GM20000 (cell line): ENCODE measurements at places on chromosomes 13 and 19.

DNA sequence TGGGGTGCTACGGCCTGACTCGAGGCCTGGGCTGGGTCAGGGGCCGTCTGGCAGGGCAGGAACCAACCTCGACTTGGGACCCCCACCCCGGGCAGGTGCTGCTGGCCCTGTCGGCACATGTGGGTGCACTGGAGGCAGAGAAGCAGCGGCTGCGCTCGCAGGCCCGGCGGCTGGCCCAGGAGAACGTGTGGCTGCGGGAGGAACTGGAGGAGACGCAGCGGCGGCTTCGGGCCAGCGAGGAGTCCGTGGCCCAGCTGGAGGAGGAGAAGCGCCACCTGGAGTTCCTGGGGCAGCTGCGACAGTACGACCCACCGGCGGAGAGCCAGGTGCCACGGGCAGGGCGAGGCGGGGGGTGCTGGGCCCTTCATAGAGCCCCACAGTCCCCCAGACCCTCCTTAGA, 5.9 kb downstream of the KLC3 start:
- no peak for DNase-seq

DNA sequence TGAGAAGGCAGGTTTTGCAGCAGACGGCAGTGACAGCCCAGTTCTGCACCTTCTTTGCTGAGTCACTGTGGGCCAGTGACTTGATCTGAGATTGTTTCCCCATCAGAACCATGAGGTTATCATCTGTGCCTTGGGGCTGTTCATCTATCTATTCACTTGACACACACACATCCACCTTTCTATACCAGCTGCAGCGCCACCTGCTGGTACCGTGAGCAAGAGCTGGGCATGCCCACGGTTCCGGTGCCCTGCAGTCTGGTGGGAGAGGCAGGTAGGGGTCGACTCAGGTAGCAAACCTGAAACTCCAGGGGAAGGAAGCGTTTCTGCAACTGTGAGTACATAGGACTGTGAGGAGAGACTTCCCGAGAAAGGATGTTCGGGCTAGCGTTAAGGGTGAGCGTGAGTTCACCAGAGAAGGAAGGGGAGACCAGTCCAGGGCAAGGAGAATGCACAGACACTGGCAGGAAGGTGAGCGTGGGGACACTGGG, 7.5 kb upstream of the LIN7B start:
- peak; percentile 63 for DNase-seq

DNA sequence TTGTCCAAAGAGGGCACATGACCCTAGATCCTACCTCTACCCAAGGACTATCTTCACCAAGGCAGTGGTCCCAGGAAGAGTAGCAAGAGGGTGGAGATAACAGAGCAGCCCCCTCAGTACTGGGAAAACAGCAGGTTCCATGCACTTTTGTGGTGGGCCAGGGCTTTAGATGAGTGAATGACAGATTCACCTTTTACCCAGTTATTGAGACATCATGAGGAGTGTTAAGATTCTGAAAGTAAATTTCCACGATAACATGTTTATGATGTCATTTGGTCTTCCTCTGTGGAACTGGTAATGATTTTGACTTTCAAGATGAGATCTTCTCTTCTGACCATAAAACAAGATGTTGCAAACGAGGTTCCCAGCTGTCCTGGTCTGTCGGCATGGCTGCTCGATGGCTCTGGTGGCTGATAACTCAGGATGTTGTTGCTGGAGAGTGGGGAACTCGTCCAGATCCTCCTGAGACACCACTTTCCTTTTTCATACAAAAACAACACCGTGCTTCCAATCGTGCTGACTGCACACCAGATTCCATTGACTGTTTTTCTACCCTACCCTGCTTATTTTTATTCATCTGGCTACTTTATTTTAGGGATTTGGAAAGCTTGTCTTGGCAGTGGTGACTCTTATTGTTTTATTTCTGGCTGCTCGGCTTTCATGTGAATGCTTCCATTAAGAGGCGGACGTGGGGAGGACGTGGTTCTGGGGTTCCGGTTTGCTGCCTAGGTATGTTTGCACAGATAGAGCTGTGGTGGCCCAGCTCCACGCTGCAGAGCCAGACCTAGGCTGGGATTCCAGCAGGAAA, 88.5 kb downstream of the LRCH1 start:
- no peak for DNase-seq

- DNase-seq, result no peak
Observed at GRCh38 chr13:113804703-113805430, 45.8 kb downstream of the TMEM255B start.

- no peak for DNase-seq
Observed at GRCh38 chr19:44954278-44954648, 917 bp upstream of the CLPTM1 start.

DNA sequence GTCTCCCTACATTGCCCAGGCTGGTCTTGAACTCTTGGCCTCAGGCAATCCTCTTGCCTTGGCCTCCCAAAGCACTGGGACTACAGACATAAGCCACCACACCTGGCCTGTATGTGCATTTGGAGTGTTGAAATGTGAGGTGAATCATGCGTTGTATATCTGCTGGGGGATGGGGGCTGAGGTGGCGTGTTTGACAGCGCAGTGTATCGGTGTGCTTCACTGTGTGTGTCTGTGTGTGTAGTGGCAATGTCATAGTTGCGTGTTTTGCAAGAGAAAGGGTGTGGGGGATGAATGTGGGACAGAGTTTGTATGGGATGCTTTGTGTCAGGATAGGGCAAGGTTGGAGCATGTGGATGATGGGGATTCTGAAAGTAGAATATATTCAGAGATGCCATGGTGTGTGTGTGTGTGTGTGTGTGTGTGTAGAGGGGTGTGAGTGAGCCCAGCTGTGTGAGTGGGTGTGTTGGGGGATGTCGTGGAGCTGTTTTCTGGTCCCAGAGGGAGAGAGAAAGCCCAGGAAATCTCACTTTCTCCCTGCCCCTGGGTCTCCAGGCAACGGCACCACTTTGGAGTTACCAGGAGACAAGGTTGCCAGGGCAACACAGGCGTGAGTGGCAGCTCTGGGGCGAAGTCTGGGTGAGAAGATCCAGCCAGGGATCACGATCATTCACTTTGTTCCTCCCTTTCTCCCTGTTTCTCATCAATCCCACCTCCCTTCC, 1.1 kb upstream of the SWSAP1 start:
- DNase-seq, result no peak

DNA sequence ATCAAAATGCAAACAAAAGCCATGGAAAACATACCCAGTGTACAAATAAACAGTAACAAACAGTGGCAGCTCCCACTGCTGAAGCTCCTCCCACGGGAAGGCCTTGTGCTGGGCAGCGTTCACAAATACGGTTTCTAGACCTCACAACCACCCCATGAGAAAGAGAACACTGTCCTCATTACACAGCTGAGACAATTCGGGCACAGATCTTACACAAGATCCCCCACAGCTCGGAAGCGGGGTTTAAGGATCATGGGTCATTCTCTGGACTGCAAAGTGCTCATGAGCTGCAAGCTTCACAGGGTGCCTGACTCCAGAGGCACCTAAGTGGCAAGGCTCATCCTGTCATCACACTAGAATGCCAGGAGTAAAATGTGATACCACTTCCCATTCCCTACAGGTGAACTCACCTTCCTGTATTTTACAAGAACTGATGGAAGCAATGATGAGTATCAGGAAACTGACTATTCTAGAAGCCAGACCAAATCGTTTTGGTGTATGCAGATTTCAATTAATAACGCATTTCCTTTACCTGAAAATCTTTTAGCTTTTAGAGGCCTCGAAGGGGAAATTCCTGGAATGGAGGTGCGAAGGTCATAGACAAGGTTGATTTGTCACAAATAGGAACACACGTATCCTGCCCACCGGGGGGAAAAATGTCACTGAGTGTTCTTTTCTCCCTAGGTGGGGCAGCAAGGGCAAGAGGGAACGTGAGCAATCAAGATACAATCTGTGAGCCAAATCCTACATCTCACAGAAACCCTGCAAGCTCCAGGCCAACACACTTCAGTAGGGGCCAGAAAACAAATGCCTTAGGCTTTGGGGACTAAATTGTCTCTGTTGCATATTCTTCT, 41.2 kb downstream of the STK24 start:
- no peak for DNase-seq

DNA sequence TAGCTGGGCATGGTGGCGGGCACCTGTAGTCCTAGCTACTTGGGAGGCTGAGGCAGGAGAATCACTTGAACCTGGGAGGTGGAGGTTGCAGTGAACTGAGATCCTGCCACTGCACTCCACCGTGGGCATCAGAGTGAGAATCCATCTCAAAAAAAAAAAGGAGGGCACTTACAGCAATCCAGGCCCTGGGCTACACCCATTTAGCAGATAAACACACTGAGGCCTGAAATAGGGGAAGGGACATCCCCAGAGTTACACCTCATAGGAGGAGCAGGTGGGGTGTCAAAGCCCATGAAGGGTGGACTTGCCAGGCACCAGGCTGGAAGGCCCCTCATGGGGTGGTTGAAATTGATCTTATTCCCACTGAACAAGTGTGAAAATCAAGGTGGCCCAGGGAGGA, 13.9 kb upstream of the PLAUR start:
- DNase-seq, result no peak

GRCh38 chr19:50340331-50340730, 11.2 kb upstream of the KCNC3 start:
- DNase-seq, result no peak

- DNase-seq, result no peak
Observed at GRCh38 chr19:39407660-39408391, 1.2 kb downstream of the ZFP36 start.

DNA sequence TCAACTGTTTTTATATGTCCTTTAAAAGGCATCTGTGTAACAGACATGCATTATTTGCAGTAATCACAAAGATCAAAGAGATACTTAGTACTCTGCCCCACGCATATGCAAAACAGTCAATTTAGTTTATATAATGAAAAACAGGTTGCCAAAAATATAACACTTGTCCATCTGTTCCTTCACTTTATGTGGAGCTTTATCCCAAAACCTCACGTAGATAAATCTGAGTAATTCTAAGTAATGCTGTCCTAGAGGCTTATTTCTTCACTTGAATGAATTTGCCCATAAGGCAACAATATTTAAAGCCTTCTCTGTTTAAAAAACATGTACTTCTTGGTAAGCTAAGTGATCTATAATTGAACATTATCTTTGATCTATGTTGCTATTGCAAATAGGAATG, 20.3 kb upstream of the SLITRK6 start:
- DNase-seq, result no peak

DNA sequence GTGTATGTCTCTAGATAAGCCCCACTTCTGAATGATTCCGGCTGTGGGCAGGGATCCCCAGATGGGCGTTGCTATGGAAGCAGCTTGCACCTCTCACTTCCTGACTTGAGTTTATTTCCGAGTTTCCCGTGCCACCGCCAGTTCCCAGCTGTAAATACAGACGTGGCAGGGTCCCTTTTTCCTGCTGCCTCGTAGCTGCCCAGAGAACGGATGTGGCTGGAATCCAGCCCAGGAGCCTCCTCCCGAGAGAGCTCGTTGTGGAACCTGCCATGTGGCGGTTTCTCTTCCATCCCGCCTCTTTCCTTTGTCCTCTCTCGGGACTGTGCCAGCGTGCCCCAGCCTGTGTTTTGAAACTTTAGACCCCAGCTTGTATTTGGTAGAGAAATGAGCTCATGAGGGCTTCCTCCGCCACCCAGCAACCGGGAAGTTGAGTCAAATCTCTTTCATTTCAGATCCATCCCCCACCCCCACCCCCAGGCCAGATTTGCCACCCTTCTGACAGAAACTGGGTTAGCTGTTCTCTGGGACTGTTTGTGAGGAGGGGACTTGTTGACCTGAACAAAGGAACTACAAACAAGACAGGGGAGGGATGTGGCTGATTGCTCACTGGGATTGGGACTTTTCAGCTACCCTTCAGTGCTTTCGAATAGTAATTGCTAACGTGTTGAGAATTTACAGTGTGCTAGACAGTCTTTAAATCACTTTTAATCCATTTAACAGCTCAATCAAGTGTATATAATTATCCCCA, 96.6 kb downstream of the SIPA1L3 start:
- DNase-seq, result no peak

- no peak for DNase-seq
Observed at GRCh38 chr13:111516712-111517640, 196.5 kb downstream of the TEX29 start.

DNA sequence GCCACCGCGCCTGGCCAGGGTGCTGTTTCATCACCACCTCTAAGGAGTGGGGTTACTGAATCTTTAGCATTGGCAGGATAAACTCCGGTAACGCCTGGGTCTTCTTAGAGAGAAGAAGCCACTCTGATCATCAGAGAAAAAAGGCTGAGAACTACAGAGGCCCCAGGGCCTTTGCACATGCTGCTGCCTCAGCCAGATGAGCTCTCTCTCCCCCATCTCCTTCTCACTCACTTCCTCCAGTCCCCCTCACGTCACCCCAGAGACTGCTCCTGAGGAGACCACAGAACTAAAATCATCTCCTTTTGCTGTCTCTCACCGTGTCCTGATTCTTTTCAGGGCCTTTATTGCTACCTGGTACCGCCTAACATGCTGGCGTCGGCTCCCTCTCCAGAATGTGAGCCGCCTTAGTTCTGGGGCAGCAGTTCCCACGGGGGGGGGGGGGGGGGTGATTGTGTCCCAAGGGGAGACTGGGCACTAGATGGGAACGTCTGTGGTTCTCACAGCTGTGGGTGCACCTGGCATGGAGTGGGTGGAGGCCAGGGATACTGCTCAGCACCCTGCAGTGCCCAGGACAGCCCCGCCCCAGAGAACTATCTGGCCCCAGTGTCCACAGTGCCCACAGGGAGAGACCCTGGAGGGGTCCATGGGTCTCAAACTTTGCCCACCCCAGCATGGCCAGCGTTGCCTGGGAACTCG, 5.1 kb upstream of the DIRAS1 start:
- DNase-seq, result no peak

DNA sequence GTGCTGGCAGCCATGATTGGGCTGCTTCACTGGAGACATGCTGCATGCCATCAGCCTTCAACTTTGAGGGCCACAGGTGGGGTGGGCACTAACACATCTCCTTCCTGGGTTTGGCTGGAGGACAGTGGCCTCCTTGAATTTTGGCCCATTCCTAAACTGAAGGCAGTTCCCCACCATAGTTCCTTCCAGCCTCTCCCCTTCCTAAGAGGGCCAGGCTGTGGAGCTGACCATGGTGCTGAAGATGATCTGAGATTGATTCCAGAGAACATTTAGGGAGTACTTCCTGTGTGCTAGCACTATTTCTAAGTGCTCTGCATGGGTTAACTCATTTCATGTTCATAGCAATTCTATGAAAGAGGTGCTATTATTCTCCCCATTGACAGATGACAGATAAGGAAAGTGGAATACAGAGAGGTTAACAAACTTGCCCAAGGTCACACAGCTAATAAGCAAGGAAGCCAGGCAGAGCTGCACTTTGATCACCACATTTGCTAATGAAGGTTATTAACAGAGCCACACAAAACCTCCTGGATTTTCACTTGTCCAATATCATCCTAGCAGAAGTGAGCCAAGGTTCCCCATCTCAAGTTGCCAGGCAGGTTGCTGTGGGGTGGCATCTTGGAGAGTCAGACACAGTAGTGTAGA, 175.3 kb downstream of the ZIC5 start:
- DNase-seq, result peak; percentile 25

- DNase-seq, result no peak
Observed at GRCh38 chr19:29040292-29040691, 172.7 kb downstream of the UQCRFS1 start.

GRCh38 chr19:18677156-18677555, 6.3 kb upstream of the CRTC1 start:
- no peak for DNase-seq

- no peak for DNase-seq
Observed at GRCh38 chr13:34926508-34926907, 15.6 kb upstream of the NBEA start.
